ENCODE measurements at places on chromosomes 16 and 17.
A peak's percentile ranks its signal among the peaks of the same experiment; 100 is the strongest.

DNA sequence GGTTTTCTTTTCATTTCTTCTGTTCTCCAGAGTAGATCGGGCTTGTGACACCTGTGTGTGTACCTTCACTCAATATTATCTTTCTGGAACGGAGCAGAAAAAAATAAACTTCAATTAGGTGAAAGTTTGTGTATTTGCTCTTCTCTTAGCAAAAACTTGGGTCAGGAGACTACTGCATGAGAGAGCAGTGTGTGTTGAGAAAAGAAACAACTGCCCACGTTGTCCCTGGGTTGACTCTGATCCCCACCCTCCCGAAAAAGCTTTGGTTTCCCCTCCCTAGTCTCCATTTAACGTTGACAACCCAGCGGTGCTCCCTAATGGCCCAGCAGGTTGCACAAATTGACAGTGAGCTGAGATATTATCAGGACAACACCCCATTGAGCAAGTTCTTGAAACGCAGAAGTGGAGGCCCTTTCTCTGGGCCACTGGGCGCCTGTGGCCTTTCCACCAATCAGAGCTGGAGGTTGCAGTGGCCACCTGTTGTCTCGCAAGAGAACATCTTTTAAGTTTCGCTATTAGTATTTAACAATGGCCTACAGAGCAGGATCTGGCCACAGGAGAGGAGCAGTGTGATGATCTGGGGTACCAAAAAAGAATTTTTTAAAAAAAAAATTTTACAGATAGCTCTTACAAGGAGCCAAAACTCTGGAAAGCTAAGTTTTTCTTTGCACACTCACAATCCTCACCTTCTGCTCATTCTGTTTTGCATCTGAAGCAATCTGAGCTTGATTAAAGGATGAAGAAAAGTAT lies 1.5 kb upstream of the TOX3 start:
- peak; percentile 33 for DNase-seq

GRCh38 chr16:87160234-87160636 lies 157.0 kb downstream of the C16orf95 start:
- DNase-seq = no peak

- no peak for DNase-seq
These were observed 98.3 kb upstream of the CIBAR2 start for GRCh38 chr16:85210423-85211169.

DNA sequence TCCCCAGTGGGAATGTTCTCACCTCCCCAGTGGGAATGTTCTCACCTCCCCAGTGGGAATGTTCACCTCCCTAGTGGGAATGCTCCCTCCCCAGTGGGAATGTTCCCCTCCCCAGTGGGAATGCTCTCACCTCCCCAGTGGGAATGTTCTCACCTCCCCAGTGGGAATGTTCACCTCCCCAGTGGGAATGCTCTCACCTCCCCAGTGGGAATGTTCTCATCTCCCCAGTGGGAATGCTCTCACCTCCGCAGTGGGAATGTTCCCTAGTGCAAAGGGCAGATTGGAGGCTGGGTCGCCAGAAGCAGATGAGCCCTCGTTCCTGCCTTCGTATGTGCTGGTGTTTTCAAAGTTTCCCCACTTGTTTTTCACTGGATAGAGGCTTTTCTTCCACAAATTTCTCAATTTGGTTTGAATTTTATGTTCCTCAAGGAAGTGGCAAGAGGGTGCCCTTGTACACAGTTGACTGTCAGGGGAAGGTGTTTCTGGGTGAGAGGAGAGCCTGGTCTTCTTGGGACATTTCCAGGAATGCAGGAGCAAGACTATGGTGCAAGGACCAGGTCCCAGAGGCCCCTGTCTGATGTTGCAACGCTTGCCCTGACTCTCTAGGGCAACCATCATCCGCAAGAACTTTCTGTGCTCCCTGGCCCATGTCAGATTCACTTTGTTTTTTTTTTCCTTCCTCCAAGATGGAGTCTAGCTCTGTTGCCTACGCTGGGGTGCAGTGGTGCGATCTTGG lies 34.0 kb downstream of the TRARG1 start:
- no peak for DNase-seq

DNA sequence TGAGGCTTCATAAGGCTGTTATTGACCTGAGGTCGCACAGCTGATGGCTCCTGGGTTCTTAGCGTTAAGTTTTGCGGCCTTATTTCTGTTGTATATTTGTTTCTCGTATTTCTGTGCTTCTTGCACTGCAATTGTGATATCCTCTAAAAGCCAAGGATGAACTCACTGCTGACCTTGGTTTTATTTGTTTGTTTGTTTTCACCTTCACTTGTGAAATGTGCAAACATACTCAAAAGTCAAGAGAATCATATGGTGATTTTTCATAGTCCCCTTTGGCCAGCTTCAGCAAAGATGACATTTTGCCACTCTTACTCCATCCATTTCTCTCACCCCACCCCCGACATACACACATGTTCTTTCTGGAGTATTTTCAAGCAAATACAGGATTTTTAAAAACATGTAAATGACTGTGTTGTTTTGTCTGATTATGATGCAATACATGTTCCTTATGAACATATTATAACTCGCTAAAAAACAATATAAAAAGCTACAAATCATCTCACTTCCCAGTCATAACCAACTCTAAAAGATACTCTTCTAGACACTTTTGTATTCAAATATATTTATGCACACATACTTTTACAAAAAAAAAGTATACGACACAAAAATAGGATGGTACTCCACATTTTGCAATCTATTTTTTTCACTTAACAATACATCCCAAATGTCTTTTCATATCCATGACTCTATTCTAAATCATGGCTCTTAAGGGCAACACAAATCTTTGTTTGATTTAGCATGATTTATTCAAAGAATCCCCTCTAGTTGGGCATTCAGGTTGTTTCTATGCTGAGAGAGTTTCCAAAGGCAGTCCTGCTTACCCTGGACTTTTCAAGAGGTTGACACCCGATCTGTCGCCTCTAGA lies 5.7 kb upstream of the ZCCHC14 start:
- DNase-seq = no peak

DNA sequence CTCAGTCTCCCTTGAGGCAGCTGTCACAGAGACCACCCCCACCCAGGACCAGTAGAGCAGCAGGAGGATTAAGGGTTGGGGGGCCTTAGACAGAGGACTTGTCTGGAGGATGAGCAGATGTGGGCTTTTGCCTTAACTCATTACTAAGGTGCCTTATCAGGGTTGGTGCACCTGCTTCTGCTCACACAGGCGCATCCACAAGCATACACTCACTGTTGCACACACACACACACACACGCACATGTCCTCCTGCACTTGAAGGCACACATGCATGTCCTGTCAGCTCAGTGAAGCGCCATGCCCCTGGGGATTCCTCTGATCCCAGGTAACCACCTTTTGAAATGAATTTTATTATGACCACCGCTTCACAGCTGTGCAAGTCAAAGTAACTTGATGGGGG lies 1.2 kb downstream of the GFAP start:
- DNase-seq = no peak

Data from iPS-NIHi11 (cell line).